ENCODE measurements at places on chromosomes 12 and 14.
A peak's percentile ranks its signal among the peaks of the same experiment; 100 is the strongest.

DNA sequence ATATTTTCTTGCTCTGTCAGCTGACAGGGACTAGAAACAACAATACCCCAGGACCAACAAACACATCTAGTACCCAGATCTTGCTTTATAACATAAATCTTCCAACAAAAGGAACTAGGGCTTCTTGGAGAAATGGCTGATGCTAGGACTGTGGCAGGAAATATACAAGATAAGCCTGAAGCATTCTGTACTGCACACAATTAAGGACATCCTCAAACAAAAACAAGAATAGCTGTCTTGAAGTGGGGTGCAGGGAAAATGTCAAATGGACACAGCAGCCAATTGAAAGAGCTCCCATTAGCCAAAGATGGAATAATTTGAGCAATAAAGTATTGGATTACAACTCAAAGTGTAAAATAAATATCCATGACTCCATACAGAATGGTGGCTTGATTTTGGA lies 50.0 kb downstream of the LGMN start:
- no peak for ATAC-seq

DNA sequence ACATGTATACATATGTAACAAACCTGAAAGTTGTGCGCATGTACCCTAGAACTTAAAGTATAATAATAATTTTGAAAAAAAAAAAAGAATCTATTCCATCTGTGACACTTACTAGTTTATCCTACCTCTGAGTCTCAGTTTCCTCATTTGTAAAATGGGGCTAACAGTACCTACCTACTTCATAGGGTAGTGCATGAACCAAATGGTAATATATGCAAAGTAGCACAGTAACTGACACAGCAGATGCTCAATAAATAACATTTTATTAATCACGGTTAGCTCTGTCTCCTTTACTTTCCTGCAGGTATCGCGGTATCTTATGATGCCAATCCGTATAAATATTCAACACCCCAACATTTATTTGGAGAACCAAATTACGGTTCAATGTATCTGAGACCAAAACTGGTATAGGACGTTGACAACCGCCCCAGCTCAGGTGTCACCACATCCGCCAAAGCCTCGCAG lies 703 bp downstream of the TMED10 start:
- peak; percentile 7 for ATAC-seq

DNA sequence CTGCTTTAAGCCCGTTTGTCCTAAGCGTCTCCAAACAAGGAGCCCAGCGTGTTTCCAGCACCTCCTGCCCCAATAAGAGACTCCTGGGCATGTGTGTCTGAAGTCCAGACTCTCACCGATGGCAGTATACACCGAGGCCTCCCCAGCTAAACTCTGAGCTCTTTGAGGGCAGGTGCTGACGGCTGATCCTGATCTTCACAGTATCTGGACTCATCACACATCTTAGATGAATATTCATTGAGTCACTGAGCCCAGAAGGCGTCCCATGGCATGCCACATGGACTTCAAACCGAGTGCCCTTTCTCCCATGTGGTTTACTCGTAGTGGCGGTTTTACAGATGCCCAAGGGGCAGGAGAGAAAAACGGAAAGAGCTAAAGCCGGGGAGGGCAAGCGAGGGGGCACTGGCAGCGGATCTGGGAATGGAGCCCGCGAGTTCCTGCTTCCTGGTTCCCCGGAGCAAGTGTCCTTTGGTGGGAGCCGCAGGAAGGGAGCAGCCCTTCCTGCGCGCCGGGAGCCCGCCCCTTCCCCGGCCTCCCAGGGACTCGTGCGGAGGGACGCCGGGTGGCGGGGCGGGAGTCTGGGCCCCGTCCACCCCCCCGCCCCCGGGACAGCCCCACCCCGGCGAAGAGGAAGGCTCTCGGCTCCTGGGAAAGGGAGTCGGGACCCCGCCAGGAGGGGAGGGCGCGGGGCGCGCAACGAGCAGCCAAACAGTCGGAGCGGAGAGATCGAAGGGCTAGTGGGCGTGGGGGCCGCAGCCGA lies 585 bp upstream of the TEAD4 start:
- peak; percentile 77 for ATAC-seq

GRCh38 chr14:78576437-78577166 lies 406.4 kb downstream of the NRXN3 start:
- ATAC-seq: no peak

- ATAC-seq: no peak
These were observed 8.4 kb upstream of the LRTM2 start for GRCh38 chr12:1811948-1812291.

DNA sequence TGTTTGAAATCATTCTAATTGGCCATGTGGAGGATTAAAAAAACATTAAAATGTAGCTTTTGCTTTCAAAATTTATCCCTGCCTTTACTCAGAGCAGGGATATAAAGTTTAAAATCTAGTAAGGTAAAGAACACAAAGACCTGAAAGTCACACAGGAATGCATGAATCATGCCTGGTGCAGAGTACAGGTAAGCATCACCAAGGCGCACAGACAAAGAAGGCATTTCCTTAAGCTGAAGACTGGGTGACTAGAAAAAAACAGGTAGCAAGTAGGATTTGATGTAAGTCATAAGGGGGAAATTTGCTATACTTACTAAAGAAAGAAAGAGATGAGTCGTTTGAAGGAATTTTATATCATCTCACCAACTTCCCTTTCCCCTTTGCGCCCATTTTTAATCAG lies 405.6 kb downstream of the GXYLT1 start:
- no peak for ATAC-seq

DNA sequence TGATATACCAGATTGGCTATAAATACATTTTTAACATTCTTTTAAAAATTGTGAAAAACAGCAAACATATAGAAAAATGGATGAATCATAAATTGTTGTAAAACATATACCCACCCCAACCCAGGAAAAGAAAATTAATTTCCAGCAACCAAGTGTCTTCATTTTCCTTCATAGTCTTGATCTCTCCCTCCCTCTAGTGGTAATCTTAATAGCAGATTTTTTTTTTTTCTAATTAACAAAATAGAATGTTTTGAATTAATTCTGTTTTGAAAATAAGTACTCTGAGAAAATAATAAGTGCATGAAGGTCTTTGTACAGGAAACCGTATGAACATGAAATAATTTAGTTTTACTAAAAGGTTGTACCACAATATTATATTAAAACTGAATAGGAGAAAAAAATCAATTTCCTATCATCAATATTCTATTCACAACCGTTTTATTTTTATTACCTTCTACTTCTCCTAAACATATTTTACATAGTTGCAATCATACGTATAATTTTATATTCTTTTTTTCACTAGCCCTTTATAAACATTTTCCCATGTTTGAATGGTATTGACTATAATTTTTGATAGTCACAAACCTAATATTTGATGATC lies 7.0 kb downstream of the ETNK1 start:
- 0 out of 3 replicates have a peak, but pooled peaks have one; percentile 44 for ATAC-seq

GRCh38 chr12:11916771-11917170 lies 154.0 kb upstream of the BCL2L14 start:
- ATAC-seq: no peak

DNA sequence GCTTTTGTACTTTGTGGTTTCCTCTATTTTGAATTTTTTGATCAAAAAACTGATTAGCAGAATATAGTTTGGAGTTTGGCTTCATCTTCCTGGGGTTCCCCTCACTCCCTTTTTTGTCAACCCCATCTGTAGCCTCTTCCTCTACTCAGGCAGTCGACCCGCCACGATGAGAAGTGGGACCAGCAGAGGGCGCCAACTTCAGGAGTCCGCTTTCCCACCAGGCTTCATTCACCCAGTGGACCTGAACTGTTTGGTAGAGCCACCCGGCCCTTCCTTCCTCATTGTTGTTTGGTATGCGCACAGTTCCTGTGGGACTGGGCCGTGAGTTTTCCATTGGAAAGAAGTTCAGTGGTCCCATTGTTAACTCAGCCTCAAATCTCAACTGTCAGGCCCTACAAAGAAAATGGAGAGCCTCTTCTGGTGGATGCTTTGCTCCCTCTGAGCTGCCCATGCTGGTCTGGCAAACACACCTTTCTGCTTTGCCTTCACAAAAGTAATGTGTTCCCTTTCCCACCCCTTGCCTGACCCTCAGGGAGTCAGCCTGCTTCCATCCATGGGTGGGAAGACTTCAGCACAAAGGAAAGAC lies 21.7 kb downstream of the TMBIM6 start:
- ATAC-seq: peak; percentile 72

GRCh38 chr14:102490456-102490855 lies 19.1 kb downstream of the ANKRD9 start:
- no peak for ATAC-seq

DNA sequence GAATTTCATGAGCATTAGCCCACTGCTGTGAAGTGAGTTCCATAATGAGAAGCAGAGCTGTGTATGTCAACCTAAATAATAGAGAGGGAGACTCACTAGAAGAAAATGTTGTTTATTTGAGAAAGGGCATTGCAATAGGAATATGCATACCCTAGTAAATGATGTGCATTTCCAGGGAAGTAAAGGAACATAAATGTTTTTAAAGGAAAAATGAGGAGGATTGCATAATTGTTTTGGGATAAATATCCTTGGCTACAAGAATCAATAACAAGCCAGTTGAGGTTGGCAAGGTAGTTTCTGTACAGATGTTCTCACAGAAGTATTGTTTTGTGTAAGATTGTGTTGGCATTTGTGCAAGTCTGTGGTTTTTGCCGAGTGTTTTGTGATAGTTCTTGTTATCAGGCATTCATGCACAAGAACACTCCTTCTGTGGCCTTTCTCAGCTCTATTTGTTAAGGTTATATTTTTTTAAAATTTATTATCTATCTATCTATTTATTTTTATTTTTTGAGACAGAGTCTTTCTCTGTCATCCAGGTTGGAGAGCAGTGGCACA lies 47.1 kb downstream of the EMP1 start:
- ATAC-seq: no peak

- ATAC-seq: no peak
These were observed 4.2 kb upstream of the CLECL1 start for GRCh38 chr12:9736936-9737705.

DNA sequence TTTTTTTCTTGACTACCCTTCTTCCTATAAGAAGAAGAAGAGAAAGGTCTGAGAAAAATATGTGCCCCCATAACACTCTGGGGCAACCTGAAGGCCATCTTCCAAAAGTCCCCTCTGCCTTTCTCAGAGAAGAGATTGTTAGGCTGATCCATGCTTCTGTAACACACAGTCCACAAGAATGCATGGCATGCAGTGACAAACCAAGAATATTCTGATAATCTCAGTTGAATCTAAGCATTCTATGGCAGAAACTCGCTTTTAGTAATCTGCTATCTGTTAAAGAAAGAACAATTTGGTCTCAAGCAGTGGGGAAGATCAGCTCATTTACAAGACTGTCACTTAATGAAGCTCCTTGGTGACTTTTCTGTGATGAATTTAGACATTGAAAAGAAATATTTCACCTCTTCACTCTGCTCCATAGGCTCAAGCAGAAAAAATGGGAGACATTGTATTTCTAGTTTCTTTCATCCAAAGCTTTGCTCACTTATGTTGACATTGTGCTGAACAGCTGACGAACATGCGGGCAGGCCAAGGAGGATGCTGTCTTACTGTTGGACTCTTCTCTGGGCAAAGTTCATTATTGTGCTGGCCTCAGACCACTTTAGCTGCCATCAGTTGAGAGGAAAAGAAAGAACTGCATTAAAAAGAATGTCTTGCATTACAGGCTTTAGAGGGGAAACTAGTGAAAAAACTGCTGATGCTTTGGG lies 957.1 kb downstream of the DIO2 start:
- peak; percentile 92 for ATAC-seq

GRCh38 chr14:63922696-63923421 lies 70.1 kb downstream of the SYNE2 start:
- ATAC-seq: no peak

DNA sequence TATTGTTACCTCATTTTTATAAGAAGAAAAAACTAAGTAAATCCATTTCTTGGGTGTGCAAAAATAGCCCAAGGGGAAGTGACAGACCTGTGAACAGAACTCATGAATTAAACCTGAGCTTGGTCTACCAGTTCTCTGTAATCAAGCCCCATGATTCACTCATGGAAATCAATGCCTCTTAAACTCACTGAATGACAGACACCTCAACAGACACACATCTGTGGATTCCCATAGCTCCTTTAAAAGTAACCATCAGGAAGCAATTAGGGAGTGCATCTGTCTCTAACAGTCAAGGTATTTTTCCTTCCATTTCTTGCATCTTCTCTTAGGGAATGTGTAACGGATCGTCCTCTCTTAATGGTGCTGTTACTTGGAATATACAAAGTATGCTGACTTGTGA lies 215.0 kb upstream of the EEA1 start:
- ATAC-seq: peak; percentile 86

- ATAC-seq: no peak
These were observed 86.6 kb upstream of the TMEM263 start for GRCh38 chr12:106868982-106869700.

DNA sequence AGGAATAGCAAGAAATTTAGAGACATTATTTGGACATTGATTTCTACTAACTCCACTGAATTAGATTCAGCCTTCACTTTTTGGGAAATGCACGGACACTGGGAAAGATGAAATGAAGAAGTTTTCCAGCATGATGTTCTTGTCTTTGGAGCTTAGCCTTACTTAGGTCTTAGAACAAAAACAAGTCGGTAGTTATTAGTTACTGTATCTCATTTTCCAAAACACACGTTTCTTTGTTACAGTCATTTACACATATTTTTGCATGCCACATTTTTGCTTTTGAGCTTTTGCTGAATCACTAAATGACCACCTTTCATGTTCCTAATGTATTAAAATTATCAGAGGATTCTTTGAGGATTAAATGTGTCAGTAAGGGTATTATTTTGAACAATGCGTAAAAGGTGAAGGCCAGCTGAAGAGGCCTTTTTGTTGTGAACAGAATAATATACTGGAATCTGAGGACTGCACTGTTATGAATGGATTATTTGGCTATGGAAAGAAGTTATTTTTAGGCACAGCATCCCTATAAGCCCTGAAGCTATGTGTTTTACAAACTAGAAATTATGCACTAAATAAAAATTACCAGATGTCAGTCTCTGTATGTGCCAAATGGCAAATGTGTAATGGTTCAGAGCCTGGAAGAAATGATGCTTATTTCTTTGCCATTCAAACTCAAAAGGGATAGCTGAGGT lies 138.2 kb downstream of the SRGAP1 start:
- no peak for ATAC-seq

DNA sequence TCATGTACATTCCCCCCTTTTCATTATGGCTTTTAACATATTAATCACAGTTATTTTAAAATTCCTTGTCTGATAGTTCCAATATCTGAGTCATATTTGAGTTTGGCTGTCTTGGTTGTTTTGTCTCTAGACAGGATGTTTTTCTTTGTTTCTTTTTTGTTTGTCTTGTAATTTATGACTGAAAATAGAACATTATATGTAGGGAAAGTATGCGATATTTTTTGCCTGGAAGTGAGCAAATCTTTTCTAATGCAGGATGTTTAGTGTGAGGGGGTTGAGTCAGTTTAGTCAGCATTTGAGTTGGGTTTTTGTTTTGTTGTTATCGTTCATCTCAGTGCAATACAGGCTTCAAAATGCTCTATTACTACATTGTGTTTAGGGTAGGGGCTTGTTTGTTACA lies 239.7 kb downstream of the SNAPC1 start:
- no peak for ATAC-seq

GRCh38 chr12:120350576-120351350 lies 18.2 kb downstream of the MSI1 start:
- no peak for ATAC-seq

- ATAC-seq: no peak
These were observed 110.6 kb upstream of the TMEM132D start for GRCh38 chr12:130014485-130014807.
